ENCODE measurements at places on chromosomes 1 and 21. TPM values are rescaled to one million over a fixed set of nuclear protein-coding genes. Genes with fewer than 3 reads are reported as not detected.

GRCh38 chr1:19877181-19877750, 4.9 kb upstream of the OTUD3 start:
- DNase-seq: no peak

GRCh38 chr1:78297836-78298235, 192.9 kb upstream of the PTGFR start:
- DNase-seq: no peak

DNA sequence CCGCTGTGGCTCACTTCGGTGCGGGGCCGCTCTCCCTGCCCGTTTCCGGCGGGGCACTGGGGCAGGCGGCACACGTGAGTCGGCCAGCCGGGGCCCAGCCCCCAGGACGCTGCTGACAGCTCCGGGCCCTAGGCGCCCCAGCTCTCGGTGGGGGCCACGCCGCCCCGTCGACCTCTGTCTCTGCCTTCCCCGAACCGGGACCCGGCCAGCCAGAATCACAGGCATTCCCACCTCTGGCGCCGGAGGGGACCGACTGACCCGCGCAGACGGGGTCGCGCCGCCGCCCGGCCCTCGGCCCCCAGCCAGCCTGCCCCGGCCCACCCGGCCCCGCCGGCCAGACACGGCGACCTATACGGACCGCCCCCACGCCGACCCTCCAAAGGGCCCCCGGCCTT, 755 bp downstream of the SCMH1 start:
- no peak for DNase-seq

DNA sequence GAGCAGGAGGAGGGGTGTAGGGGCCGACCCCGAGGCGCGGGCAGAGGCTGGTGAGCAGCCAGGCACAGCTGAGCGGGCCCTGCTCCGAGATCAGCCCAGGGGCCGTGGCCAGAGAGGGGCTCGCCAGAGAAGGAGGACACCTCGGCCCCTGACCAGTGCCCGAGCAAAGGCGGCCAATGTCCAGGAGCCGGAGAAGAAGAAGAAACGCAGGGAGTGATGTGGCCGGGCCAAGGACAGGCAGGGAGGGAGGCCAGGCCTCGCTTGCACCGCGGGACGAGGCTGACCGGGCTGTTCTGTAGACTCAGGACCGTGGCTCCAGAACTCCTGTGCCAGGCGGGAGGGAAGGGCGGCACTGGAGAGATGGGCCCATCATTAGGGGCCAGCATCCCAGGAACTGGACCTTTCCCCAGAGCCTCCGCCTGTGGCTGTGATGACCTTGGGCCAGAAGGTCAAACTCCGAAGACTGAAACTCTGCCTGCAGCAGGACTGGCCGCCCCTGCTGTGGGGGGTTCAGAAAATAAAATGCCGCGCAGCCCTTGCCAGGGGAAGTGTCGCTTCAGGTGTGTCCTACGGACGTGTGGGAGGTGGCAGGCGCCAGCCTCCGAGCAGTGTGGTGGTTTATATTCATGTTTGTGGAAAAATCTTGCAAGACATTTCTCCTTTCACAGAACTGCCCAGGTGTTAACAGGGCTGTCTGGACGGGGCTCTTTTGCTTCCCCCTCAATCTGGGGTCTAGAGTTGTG, 14.4 kb downstream of the RRP1 start:
- DNase-seq: no peak

Gene MX1
- 51.2 TPM for total RNA-seq

Gene NBPF3
- 25.2 TPM for total RNA-seq

Gene XKR8
- 3.2 TPM for total RNA-seq

Gene SLC16A4
- total RNA-seq: 15.4 TPM

Gene WNT4
- 3.0 TPM for total RNA-seq

Gene S100A8
- total RNA-seq: 16.5 TPM
